EL (cell line): ENCODE measurements at places on chromosomes 13 and 19.
A peak's percentile ranks its signal among the peaks of the same experiment; 100 is the strongest.

DNA sequence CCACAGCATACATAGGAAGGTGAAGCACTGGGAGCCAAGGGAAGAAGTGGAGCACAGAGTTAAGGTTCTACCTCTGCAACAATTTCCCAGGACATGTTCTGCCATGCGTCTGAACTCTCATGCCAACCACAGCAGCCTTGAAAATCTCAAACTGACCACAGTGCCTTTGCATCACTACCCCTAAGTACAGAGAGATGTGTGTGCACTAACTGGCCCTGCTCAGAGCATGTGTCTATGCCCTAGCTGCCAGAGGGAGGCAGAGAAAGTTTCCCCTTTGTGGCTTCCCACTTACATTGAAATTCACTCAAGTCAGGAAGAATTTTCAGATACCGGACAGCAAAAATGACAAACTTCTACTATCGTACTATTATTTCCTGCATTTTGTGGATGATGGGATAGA is 26.8 kb upstream of the WDFY2 start:
- DNase-seq = no peak

- DNase-seq = peak; percentile 97
Observed at GRCh38 chr19:50003810-50004419, 21.3 kb downstream of the VRK3 start.

- DNase-seq = no peak
Observed at GRCh38 chr13:30529085-30529834, 63.5 kb upstream of the HMGB1 start.

DNA sequence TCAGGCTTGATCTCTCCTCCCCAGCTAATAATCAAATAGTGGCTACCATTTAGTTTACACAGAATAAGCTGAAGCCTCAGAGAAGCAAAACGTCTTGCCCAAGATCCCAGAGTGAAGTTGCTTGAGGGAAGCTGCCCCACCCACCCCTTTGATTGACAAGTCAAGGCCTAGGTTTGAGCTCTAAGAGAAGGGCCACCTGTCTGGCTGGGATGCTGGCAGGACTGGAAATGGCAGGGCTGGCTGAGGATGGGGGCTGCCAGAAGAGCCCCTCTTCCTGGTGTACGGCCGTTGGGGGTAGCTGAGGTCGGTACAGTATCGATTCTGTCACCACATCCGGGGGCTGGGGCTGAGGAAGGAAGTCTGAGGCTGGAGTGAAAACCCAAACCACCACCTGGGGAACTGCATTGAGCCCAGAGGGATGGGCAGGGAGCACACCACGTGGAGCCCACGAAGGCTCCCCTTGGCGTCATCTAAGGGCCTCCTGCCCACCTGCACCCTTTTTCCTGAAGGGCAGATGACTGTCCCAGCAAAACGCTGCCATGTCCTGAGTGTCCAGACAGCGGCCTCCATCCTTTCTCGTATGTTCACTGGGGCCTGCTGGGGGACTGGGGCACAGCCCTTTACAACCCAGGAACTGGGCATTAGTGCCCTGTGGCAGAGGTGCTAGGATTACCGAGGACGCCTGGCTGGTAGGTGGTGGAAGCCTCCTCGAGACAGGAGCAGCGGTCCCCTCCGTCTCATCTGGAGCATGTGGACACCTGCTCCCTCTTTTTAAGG is 1.4 kb upstream of the PRKD2 start:
- DNase-seq = no peak

DNA sequence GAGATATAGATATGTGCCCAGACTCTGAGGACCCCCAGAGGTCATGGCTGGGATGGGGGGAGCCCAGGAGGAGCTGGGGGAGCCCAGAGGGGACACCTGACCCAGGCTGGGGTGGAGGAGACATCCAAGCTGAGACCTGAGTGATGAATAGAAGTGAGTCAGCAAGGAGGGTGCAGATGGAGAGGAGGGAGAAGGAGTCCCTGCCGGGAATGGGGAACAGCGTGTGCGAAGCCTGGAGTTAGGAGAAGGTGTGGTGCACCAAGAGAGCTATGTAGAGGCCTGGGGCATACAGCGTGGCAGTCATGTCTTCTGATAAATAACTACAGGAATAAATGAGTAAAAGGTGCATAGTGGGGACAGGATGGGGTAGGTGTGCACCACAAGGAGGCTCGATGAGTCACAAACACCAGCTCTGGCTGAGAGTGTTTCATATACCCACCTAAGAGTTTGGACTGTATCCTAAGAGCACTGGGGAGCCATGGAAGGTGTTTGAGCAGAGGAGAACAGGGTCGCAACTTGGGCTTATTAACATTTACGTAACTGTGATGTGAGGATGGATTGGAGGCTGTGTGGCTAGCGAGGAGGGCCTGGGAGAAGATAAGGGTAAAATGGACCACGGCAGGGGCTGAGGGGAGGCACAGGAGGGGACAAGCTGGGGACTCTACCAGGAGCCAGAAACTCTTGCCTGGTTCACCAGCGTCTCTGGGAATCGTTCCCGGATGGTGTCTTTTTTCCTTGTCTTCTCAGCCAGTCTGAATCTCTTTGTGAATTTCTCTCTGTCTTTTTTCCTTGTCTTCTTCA is 1.4 kb downstream of the CEACAM18 start:
- DNase-seq = no peak

- DNase-seq = no peak
Observed at GRCh38 chr13:45779901-45780300, 71.7 kb downstream of the SIAH3 start.

DNA sequence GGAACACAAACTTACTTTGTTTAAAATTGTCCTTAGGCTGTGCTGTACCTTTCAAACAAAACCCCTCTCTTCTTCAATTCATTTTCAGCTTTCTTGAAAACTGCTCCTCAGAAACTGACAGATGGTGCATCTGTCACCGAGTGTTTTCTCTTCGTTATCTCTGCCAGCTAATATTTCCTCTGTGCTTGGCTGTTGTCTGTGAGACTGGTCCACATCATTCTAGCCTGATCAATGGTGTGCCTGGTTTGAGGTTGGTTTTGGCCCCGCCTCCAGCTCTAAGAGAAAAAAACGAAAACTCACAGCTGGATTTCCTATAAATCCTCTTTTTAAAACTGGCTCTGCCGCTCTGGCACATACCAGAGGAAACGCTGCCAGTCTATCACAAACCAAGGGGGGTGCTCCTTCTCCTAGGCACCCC is 79.7 kb downstream of the STARD13 start:
- no peak for DNase-seq

DNA sequence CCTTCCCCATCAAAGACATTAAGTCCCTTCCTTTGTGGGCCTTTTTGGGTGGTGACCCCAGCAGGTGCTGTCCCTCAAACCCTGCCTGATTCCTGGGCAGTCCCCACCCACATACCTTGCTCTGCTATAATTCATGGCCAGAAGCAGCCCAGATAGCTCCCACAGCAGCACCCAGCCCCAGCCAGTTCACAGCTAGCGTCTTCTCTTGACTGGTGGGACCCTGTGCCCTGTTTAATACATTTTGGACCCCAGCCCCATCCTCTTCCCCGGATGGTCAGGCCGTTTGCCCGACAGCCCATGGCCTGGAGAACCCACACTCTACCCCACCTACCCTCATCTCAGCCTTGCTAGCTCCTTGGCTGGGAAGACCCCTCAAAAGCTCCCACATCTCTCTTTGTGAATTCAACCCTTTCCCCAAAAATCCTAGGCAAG is 2.1 kb downstream of the CCDC106 start:
- no peak for DNase-seq

DNA sequence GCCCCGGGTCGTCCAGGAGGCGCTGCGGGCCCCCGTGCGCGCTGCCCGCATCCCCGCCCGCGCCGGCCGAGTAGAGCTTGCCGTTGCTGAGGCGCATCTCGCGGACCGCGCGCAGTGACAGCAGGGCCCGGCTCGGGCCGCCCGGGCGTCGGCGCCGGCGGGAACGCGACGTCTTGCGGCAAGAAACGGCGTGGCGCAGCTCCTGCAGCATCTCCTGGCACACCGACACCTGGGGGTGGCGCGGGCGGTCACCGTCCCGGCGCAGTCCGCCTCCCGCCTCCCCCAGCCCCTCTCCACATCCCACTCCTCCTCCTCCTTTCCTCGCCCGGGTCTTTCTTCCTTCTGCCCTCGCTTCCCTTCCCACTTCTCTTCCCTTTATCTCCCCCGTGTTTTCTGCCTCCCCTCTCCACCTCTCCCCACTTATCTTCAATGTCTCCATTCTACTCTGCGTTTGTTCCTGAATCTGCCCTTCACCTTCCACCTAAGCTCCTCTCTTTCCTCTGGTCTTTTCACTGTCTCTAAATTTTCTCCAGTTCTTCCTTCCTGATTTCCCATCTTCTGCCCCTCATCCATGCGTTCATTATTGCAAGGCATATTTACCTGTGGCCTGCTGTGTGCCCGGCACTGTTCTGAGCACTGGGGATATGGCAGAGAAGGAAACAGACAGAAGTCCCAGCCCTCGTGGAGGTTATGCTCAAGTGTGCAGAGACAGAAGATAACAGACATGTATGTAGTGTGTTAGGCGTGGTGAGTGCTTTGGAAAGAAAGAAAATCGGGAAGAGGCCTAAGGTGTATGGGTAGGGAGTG is 5.2 kb upstream of the ATP1A3 start:
- no peak for DNase-seq

GRCh38 chr13:95530178-95530577 is 22.3 kb upstream of the CLDN10 start:
- peak; percentile 50 for DNase-seq

GRCh38 chr13:96003304-96003703 is 49.9 kb downstream of the UGGT2 start:
- no peak for DNase-seq

DNA sequence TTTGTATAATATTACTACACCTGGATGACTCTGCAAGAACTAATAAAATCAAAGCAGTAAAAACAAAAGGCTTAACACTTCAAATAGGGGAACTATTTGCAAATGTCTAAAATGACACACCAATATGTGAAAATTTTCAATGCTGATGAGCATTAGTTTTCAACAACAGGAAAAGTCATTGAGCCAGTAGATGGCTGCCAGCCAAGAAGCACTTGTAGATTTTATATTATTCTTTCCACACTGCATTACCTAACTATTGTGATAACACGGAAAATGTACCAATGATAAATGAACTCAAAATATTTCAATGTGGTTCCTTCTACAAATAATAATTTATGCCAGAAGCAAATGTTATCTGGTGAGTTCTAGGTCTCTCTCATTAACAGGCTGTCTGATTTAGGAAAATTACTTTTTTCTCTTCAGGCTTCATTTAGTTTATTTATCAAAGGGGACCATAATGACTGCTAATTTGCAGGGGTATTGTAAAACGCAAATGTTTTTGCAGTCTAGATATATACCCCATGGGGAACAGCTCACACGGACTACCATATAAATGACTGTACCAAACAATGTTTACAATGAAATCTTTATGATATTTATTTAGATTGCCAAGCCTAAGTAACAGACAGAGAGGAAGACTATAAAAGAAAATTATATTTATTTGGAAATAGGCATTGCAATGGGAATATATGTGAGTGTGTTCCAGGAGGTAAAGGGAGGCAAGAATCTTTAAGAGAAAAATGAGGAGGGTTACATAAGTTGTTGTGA is 407.8 kb downstream of the LIG4 start:
- no peak for DNase-seq

DNA sequence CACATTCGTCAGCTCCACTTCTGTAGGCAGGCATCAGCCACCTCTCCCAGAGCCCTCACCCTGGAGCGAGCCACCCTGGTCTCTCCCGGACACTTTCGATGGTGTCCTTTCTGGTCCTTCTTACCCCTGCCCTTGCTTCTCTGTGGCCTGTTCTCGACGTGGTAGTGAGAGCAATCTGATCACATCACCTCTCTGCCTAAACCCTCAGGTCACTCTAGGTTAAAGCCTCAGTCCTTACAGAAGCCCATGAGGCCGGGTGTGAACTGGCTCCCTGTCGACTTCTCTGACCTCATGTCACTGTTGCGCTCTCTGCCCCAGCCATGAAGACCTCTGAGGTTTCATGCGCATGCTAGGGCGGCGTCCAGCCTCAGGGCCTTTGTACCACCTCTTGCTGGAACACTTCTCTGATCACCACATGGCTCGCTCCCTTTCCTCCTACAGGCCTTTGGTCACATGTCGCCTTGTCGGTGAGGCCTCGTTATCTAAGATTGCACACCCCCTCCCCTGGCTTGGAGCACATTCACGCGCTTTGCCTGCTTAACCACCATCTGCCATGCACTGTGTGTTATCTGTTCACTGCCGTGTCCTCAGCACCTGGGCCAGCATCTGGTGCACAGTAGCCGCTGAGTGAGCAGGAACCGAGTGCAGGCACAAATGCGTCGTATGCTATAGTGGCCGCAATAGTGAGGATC is 101.5 kb downstream of the DPF1 start:
- DNase-seq = no peak

DNA sequence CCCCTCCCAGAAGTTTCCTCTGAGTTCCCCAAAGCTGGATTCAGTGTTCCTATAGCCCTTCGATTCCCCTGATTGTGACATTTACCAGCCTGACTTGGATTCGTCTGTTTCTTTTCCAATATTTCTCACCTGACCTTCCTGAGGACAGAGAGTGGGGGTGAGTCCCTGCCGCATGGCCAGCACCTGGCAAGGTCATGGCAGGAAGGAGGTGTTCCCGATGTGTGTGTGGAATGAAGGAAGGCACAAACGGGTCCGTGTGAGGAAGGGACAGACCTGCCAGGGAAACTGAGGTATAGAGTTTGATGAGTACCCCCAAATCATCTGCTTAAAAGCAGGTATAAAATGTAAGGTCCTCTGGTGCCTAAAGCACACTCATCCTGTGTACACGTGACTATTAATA is 3.3 kb downstream of the COL4A1 start:
- no peak for DNase-seq

GRCh38 chr13:60441761-60442160 is 44.7 kb downstream of the TDRD3 start:
- DNase-seq = no peak

- peak; percentile 71 for DNase-seq
Observed at GRCh38 chr13:92804346-92804745, 422.3 kb upstream of the GPC6 start.

- DNase-seq = no peak
Observed at GRCh38 chr13:49779721-49780120, 12.8 kb downstream of the KPNA3 start.

- peak; percentile 47 for DNase-seq
Observed at GRCh38 chr19:46944918-46945628, 74.6 kb upstream of the NPAS1 start.

GRCh38 chr13:46751811-46752635 is 44.9 kb downstream of the ESD start:
- DNase-seq = peak; percentile 45

GRCh38 chr13:28485551-28485950 is 9.4 kb downstream of the FLT1 start:
- no peak for DNase-seq

- no peak for DNase-seq
Observed at GRCh38 chr19:44728178-44728577, 20.3 kb upstream of the BCL3 start.

- no peak for DNase-seq
Observed at GRCh38 chr13:110907951-110908898, 6.6 kb downstream of the ANKRD10 start.
